Fibroblast of lung (primary cell): ENCODE measurements at places on chromosomes 2 and 18.
A peak's percentile ranks its signal among the peaks of the same experiment; 100 is the strongest.

DNA sequence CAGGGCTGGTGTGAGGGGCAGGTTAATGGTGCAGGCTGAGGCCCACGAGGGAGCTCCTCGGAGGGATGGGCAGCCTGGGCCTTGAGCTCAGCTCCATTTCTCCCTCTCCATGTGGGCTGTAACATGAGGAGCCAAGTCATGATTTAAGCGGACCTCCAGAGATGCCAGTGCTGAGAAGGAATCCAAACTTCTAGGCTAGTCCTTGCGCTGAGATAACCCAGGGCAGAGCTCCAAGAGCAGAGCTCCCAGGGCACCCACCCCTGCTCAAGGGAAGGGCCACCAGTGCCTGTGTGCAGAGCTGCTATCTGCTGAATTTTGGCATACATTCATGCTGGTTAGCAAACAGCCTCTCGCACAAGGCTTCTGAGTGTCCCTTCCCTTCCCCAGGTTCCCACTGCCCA lies 95.1 kb downstream of the MRO start:
- no peak for DNase-seq

- DNase-seq: no peak
These were observed 168.5 kb downstream of the DPP4 start for GRCh38 chr2:161905389-161906046.

- DNase-seq: peak; percentile 21
These were observed 29.4 kb upstream of the ASNSD1 start for GRCh38 chr2:189631849-189632248.

DNA sequence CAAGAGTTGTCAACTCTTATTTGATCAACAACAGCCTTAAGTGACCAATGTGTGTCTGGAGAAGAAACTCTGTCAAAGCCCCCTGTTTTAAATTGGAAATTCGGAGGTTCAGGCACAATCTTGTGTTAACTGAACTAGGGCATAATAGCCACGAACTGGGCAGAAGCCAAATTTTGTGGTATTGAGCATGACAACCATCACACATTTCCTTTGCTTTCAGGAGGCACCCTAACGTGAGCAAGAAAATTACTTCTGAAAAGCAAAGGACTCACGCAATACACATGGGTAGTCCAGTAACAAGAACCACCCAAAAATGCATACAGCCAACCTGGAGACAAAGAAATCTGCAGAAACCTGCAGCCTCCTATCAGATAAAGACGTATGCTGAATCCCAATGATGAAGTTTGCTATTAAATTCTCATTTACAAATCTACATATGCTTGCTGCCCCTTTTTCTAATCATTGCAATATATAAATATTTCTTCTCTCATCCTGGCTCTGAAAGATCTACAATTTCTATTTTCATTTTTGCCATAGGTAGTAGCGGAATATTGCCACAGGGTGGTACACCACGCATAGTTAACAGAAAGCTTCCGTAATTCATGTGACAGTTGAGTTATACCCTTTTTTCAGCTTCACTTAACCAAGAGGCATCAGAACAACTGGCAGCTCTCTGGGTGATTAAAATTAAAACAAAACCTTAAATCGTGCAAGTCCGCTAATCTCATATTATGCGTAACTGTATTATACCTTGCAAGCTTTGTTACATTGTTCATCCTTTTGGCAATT lies 495.8 kb downstream of the NRXN1 start:
- DNase-seq: peak; percentile 34

GRCh38 chr2:27581417-27582128 lies 1.3 kb upstream of the ZNF512 start:
- DNase-seq: no peak

GRCh38 chr18:449374-449773 lies 51.1 kb downstream of the COLEC12 start:
- DNase-seq: no peak

DNA sequence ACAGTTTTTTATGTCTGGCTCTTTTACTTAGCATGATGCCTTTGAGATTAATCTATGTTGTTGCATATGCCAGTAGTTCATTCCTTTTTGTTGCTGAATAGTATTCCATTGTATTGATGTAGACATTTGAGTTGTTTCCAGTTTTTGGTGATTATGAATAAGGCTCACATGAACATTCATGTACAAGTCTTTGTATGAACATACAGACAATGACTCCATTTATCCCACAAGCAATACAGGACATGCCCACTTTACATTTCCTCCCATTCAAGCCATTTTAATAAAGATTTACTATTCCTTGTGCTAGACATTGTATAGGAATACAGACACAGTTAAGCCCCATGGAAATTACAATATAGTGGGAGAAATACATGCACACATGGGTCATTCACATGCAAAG lies 118.0 kb downstream of the TRIM43 start:
- no peak for DNase-seq

DNA sequence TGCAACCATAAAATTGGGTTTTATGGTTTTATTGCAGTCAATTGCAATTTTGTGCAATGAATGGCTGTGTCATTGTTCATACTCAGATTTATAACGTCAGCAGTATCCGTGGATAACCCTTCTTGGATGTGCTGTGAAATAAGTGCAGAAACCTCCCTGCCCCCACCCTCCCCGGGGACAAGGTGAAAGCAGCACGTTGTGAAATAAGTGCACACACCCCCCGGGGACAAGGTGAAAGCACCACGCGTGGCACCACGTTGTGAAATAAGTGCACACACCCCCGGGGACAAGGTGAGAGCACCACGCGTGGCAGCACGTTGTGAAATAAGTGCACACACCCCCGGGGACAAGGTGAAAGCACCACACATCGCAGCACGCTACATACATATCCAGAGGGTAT lies 93.6 kb upstream of the NFATC1 start:
- no peak for DNase-seq

DNA sequence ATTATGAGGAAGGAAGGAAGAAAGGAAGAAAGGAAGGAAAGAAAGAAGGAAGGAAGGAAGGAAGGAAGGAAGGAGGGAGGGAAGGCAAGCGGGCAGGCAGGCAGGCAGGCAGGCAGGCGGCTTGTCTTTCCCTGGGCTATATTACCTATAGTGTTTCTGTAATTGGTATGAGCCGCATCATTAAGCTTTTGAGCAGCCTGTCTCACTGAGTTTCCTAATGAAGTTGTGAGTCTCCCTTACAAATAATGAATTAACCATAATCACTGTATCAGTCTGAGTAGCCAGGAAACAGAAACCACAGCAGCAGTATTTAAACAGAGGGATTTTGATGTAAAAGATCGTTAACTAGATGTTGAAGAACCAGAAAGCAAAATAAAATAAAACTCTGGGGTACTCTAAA lies 11.8 kb upstream of the SULT1C3 start:
- DNase-seq: no peak

GRCh38 chr2:96113367-96113677 lies 3.0 kb downstream of the ADRA2B start:
- DNase-seq: no peak

GRCh38 chr2:2286592-2286991 lies 44.5 kb downstream of the MYT1L start:
- DNase-seq: no peak

- no peak for DNase-seq
These were observed 133.2 kb upstream of the TMEM18 start for GRCh38 chr2:810397-810796.

- peak; percentile 31 for DNase-seq
These were observed 208.7 kb upstream of the RASGRP3 start for GRCh38 chr2:33267756-33268155.

GRCh38 chr2:239146011-239146641 lies 254.7 kb downstream of the HDAC4 start:
- no peak for DNase-seq

- peak; percentile 63 for DNase-seq
These were observed 110.7 kb downstream of the RND3 start for GRCh38 chr2:150376553-150377335.

DNA sequence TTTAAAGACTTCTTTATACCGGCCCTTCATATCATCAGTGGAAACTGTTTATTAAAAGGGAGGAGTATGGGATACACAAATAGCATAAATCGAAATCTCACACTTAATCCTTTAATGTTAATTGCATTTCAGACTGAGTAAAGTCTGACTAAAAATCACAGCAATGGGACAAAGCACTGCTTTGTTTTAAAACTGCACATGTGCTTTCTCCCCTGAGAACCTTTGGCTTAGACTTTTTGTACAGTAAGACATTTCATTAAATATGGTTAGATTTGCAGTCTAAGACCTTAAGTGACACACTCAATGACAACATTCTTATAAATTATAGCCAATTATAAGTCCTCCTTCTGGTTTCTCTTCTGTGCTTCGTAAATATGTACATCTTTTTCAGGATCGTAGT lies 12.5 kb downstream of the METTL21A start:
- no peak for DNase-seq

DNA sequence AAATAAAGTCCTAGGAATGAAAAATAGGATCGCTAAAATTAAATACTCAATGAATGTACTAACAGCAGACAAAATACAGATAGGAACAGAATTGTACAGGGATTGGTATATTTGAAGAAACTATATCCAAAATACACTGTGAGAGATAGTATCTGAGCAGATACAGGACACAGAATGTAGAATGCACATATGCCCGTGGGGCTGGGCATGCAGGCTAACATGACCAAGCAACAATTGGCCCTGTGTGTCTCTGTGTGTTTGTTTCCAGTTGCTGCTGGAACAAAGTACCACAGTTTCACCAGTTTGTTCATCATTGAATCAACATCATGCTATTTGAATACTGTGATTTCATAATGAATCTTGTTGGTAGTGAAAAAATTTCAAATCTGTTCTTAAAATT lies 127.6 kb downstream of the PMAIP1 start:
- no peak for DNase-seq

DNA sequence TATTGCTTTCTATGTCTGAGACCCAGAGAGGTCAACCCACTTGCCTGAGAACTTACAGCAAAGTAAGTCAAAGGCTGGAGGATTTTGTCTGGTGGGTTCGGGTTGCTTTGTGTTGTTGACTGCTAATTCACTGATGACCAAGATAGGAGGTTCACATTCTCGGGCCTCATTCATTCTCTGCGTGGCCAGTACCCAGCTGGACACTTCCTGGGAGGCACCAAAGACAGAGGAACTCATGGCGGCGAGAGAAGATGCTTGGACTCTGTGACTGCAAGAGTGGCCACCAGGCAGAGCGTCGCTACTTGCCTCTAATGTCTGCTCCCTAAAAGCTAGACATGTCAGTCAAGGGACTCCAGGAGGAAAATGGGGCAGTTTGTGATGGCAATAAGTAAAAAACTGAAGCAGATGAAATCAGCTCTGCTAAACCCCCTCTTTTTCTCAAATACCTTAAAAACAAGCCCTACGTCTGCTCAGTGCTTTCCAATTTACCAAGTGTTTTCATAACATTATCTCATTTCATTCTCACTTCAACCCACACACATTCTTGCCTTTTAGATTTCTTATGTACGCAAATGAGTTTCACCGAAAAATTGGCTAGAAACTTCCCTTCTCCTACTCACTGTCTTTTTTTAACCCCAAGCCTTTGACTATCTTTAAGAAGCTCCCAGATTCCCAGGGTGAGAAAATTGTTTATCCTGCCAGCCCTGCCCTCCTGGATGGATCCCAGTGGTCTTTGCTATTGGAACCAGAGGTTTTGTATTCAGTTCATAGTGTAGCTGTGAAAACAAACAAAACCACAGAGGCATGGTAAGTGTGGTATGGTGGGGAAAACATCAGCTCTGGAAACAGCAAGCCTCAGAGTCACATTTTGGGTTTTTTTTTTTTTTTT lies 4.9 kb upstream of the LBH start:
- no peak for DNase-seq

GRCh38 chr18:13328213-13328612 lies 109.7 kb downstream of the LDLRAD4 start:
- DNase-seq: no peak

GRCh38 chr2:225366731-225367130 lies 32.8 kb upstream of the NYAP2 start:
- peak; percentile 3 for DNase-seq
